ENCODE measurements at places on chromosomes 12 and 14.
A peak's percentile ranks its signal among the peaks of the same experiment; 100 is the strongest.

GRCh38 chr14:75399843-75400775 lies 27.7 kb upstream of the JDP2 start:
- no peak for DNase-seq

- DNase-seq, result peak; percentile 52
Observed at GRCh38 chr12:27711317-27711682, 668 bp downstream of the MRPS35 start.

DNA sequence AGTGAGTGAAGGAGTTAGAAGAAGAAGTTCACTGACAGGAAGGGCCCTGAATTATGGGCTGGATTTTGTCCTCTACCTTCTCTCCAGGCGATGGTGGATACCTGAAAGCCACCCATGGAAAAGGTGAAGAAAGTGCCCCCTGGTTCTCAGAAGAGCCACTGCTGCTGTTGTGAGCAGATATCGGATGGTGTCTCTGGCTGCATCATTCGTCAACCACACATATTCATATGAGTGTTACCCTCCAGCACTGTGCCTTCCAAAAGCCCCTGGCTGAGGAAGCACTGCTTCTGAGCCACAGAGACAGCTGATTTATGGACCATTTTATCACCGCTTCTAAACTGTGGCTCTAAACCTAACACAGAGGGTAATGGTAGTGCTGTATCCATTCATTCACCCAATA lies 2.0 kb upstream of the ACTN1 start:
- no peak for DNase-seq

- no peak for DNase-seq
Observed at GRCh38 chr12:13036881-13037280, 7.3 kb upstream of the FAM234B start.

GRCh38 chr14:106187216-106187615 lies 660.8 kb downstream of the TMEM121 start:
- no peak for DNase-seq

DNA sequence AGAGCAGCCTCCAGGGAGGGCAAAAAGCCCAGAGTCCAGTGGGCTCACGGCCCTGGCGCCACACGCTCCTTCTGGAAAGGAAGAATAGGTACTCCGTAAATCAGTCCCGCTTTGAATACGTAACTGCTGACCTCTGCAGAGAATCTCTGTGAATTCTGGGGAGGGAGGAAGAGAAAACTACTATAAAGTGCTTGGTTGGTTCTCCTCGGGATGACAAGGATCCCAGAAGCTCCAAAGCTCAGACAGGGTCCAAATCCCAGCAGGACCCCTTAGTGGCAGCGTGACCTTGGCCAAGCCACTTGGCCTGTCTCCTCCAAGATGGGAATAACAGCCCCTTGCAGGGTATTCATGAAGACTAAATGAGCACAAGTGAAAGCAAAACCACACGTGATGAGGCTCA lies 31.7 kb downstream of the ANO2 start:
- DNase-seq, result no peak

DNA sequence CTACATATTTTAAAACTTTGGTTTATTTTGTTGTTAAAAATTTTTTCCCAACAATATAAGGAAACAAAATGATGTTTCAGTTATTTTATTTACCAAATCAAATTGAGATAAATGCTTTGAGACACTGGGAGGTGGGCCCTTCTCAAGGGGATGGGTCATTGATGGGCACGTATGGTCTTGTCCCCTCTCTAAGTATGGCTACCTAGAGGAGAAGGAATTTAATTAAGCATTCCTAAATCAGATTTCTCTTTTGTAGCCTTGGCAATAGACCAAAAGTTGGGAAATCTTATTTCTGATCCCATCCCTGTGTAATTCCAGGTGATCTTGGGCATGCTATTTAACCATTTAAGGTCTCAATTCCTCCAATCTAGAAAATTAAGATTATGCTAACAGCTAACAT lies 79.0 kb downstream of the SCN8A start:
- DNase-seq, result no peak

DNA sequence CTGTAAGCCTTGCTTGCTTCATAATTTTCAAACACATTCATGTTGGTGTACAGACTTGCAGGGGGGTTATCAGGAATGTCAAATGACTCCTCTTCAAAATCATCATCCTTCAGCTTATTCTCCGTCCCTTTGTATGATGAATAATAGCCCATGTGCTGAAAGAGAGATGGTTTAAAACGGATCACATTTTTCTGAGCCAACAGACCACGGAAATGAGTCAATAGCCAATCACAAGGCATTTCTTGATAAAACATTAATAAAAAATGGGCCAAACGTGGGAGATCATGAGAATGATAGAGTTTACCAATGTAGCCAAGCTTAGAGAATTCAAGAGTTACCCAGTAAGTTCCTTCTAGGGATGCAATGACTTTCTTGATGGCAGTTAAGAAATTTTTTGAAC lies 105.5 kb downstream of the NTS start:
- no peak for DNase-seq

DNA sequence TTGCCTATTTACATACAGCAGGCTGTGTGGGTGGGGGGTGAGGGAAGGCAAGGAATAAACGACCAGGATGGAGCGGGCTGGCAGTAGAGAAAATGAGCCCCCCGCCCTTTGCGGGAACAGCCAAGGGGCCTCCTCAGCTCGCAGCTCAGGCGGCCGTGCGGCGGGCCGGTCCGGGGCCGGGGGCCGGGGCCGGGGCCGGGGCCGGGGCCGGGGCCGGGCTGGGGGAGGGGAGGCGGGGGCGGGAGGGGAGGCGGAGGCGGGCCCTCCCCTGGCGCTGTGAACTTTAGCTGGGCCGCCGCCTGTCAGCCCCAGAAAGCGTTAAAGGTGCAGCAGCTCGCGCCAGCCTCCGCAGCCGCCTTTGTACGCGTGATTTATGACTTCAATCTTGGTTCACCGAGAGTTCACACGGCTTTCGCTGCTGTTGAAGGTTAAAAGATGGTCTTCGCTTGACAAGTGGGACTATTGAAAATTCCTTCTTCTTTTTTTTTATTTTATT lies 28.8 kb downstream of the HOXC4 start:
- DNase-seq, result no peak

- DNase-seq, result no peak
Observed at GRCh38 chr12:27541031-27541719, 17.2 kb downstream of the PPFIBP1 start.

GRCh38 chr14:105315941-105316576 lies 1.5 kb downstream of the PACS2 start:
- no peak for DNase-seq

- peak; percentile 78 for DNase-seq
Observed at GRCh38 chr12:6635856-6636531, at the start of gene LPAR5. Gene LPAR5 (minus strand): TSS chr12:6635959. CDS start chr12:6621248, 14,711 bp downstream.

DNA sequence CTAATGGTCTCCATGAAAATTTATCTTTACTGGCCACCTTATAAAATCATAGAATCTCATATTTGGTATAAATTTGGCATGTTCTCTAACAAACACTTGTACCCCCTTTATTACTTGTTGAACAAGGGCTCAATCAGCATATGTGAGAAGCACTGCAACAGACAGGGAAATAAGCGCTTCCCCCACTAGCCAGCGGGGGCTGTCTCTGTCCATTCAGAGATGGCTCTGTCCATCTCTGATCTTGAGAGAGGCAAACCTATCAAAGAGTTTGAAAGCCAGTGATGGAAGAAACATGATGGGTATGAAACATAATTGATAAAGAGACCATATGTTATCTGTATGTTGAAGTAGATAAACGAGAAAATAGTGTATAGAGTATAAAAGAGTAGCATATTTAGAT lies 326.8 kb downstream of the PDZRN4 start:
- peak; percentile 64 for DNase-seq

- DNase-seq, result peak; percentile 57
Observed at GRCh38 chr14:64983439-64984310, 3.0 kb upstream of the FNTB start.

- no peak for DNase-seq
Observed at GRCh38 chr12:120216742-120217605, 16.1 kb upstream of the RPLP0 start.

DNA sequence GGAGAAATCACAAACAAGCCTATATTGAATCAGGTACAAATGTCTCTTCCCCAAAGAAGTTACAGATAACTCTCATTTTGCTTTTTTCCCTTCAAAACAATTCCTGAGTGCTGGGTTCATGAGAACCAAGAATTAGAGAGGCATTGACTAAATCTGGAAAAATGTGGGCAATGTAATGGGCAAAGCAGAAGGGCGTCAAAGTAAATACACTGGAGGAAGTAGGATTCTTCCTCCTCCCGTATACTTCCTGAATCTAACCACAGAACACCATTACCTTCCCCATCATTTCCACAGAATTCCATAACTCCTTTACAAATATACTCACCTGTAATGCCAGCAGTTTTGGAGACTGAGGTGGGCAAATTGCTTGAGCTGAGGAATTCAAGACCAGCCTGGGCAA lies 3.0 kb upstream of the RBMS2 start:
- DNase-seq, result no peak

- no peak for DNase-seq
Observed at GRCh38 chr12:56304872-56305590, 4.9 kb upstream of the CS start.
